ENCODE measurements at places on chromosomes 3 and 15.

DNA sequence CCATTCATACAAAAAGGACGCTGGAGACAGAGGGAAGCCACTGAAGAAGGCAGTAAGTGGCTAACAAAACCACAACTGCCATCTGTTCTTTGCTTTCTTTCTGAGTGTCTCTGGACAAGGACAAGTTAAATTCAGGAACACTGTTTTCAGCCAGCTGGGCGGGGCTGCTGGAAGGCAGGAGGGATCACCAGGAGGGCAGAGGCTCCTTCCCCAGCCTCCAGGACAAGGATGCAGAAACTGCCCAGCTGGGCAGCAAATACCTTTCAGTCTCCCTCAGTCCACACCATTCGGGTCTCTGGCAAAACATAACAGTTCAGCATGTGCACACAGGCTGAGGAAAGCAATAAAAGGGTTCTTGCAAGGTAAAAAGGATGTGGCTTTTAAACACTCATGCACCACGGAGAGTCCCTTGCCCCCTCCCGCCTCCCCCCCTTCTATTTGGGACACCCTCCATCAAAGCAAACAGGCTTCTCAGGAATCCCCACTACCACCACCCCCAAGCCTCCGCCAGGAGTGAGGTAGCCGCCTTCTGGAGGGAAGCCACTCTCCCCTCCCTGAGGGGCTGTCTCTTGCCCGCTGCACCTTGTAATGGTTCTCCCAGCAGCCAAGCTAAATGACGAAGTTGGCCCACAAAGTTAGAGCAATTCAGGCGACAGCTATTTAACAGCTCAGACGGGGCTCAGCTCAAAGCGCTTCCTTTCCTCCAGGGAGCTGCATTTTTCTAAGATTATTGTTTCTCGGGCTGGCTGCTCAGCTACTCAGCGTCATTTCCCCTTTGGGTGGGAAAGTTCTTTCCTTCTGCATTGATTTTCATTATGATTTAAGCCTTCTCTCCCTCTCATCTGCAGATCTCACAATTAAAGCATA, 3.8 kb downstream of the HEG1 start:
- DNase-seq: peak; percentile 54

- no peak for DNase-seq
Observed at GRCh38 chr15:98043160-98044014, 82.9 kb downstream of the ARRDC4 start.

DNA sequence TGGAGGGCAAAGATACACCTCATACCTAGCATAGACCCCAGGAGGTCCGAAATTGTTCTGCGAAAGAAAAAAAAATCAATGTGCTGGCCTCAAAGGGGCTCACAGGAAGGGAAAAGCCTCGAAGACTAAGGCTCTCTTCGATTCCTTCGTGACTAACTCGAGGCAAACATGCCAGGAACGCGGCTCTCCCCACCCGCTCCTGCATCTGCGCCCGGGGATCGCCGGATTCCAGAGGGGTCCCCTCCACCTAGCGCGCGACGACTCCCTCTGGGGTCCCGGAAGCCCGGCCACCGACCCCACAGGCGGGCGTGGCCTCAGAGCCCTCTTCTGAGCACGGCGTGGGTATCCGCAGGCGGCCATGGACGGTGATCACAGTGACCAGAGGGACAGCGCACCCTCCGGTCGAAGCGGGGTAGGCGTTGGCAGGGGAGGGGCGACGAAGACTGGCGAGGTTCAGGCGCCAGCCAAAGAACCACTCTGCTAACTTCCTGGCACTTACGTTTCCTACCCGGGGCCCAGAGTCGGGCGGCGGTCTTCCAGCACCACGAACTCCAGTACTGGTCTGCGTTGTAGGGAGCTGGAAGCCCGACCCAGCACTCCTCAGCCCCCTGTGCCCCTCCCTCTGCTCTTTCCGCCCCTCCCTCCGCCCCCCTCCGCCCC, 515 bp upstream of the EIF3J start:
- no peak for DNase-seq

- no peak for DNase-seq
Observed at GRCh38 chr15:36252146-36252711, 327.2 kb upstream of the CDIN1 start.

DNA sequence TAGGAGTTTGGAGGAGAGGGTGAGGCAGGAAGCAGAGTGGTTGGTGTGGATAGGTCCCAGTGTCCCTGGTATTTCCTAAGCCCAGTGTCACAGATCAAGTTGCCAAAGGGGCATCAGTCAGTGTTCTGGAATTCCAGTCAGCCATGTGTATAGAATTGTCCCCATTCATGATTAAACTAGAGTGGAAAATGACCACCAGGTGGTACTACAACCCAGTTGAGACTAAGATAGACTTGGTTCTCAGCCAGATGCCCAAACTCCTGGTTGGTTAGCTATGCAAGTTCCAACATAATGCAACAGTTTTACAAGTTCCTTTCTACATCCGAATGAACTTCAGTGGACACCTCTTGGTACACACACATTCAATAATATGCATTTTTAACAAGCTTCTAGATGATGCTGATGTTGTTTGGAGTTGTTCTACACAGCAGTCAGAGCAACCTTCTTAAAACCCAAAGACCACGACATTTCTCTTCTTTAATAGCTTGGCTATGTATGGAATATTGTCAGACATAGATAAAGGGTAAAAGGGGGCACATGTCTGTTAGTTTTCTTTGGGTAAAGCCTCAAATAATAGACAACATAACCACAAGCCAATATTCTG, 8.4 kb upstream of the ATR start:
- no peak for DNase-seq

- no peak for DNase-seq
Observed at GRCh38 chr15:92808598-92809063, 91.5 kb upstream of the CHD2 start.

GRCh38 chr15:31392761-31393401, 66.2 kb downstream of the KLF13 start:
- no peak for DNase-seq

DNA sequence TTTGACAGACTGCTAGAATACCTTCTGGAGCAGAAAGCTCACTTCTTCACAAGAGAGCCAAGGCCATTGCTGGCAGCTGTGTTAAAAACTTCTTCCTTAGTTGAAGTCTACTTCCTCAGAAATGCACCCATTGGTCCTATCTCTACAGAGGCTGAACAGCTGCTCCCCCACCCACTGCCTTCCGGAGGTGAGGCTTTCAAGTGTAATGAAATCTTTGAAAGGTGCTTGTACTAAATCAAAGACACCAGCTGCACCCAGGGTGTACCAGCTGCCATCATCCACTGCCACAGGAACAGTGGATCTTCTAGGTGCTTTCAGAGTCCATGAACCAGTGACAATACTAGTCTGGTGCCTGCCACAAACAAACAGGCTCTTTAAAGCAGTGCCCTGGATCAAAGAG, 26.4 kb upstream of the HERC1 start:
- DNase-seq: peak; percentile 56

- no peak for DNase-seq
Observed at GRCh38 chr3:30408105-30408557, 198.3 kb upstream of the TGFBR2 start.

DNA sequence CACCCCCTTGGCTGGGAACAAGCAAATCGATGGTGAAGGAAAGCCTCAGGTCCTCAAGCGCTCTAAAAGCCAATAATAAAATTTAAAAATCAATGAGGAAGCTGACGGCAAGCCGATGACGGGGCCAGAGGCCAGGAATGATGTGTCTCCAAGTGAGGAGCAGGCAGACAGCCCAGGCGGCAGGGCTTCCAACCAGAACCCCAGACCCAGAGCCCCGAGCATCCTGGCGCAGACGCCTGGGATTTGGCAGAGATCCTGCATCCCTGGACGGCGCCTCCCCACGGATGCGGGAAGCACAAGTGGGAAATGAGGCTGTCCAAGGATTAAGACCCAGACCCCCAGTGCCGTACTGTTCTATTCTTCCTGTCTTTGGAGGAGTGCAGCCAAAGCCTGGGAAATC, 123.0 kb upstream of the PROK2 start:
- no peak for DNase-seq

DNA sequence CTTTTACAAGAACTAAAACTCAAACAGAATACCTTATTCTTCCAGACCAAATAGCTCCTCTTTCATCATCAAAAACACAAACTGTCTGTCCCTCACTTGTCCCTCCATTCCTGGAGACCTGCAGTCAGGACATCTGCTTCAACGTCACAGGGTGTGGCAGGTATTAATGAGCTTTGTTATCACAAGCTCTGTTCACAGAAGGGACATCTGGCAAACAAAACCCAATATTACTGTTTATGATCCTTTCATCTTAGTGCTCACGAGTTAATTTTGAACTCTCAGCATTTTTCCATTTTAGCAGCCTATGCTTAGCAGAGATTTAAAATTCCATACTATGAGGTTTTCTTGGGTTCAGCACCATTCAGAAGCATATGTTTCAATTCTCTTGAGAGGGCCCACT, 32.9 kb downstream of the AP3S2 start:
- no peak for DNase-seq

GRCh38 chr3:24128199-24129005, 183.3 kb downstream of the NR1D2 start:
- DNase-seq: no peak

- DNase-seq: no peak
Observed at GRCh38 chr3:41125258-41125657, 74.0 kb upstream of the CTNNB1 start.

DNA sequence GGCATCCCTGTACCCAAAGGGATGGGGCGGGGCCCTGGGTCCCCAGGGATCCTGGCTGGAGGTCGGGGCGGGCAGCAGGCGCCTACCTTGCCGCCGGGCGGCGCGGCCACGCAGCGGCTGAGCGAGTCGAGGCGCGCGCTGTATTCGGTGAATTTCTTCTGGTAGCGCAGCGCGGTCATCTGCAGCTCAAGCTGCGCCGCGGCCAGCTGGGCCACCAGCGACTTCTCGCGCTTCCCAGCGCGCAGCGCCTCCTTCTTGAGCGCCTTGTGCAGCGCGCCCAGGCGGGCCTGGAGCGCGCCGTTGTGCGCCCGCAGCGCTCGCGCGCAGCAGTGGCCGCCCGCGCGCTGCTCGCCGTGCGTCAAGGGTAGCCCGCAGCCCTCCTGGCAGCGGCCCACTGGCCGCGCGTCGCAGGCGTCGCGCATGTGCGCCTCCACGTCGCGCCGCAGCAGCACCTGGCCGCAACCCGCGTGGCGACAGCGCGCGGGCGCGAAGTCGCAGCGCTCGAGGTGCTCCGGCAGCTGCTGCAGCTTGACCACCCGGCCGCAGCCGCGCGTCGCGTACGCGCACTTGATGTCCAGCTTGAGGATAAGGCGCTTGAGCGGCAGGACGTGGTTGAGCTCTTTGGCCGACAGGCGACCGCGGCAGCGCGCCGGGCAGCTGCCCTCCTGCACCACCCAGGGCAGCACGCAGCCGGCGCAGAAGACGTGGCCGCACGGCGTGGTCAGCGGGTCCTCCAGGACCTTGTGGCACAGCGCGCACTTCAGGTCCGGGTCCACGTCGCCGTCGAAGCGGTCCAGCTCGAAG, 522 bp downstream of the PDZRN3 start:
- DNase-seq: no peak

- DNase-seq: no peak
Observed at GRCh38 chr3:72288955-72289691, 504.2 kb upstream of the PROK2 start.

Measured in activated effector memory CD4-positive, alpha-beta T cell treated with Interleukin-2 at 50 U/mL for 16 hours (primary cell).